Neural progenitor cell (in vitro differentiated cells): ENCODE measurements at places on chromosomes 3 and 15.

DNA sequence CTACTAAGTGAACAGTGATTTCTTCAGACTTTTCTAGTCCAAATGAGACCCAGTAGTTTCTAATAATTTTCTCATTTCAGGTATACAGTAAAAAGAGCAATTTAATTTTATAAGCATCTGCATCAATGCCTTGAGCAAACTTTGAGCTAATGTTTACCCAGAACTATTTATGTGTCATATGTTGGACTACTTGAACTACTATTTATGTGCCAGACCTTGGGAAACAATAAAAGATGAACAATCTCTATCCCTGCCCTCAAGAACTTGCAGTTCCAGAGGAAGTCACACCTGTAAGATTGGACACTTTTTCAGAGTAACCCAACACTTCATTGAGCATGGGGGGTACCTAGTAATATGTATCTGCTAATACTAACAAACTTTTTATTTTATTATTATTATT is 2.3 kb upstream of the UBE3A start:
- no peak for DNase-seq

GRCh38 chr3:182052332-182052731 is 340.6 kb downstream of the SOX2 start:
- DNase-seq: no peak

- DNase-seq: no peak
These were observed 488.7 kb upstream of the TPRG1 start for GRCh38 chr3:188683032-188683521.

DNA sequence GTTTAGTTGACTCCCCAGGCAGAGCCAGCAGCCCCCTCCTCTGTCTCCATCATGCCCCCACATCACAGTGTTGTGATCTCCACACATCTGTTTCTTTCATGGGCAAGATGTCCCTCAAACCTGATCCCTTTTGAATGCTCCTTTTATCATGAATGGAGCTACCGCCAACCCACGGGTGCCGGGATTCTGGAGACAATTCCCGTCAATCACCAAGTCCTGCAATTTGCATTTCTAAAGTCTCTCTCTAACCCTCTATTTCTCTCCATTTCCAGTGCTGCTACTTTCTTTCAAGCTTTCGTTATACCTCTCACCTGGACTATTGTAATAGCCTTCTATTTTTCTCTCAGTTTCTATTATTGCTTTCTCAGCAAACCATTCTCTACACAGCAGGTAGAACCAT is 89.7 kb upstream of the CCNL1 start:
- peak; percentile 11 for DNase-seq

GRCh38 chr15:48315041-48315440 is 16.2 kb upstream of the DUT start:
- no peak for DNase-seq
